ENCODE measurements at places on chromosomes 2 and 18.

DNA sequence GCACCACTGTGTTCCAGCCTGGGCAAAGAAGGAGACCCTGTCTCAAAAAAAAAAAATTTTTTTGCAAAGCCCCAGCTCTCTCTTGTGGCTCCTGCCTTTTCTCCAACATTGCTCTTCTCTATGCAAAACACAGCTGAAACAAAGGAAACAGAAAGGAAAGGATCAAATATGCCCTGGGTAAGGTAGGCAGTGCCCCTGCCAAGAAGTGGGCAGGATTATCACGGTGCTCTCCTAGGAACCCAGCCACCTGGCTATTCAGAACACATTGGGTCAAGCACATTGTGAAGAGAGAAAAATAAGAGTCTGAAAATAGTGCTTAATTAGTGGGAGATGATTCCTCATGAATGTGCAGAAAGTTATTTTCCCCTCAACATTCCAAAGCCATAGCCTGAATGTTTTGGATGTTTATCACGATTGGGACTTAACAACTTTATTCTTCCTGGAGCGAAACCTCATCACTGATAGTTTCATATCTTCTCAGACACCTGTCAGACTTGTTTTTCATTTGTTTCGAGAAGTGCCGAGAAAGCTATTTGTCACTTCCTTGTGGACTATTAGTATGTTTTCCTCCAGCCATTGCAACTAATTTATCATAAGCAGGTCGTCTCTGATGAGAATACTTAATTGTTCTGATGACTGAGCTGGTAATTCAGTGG, 42.7 kb upstream of the RPL31 start:
- no peak for DNase-seq

- DNase-seq: no peak
These were observed 45.9 kb upstream of the ASB1 start for GRCh38 chr2:238380785-238381184.

GRCh38 chr18:59033359-59033758, 106.3 kb upstream of the SEC11C start:
- no peak for DNase-seq

DNA sequence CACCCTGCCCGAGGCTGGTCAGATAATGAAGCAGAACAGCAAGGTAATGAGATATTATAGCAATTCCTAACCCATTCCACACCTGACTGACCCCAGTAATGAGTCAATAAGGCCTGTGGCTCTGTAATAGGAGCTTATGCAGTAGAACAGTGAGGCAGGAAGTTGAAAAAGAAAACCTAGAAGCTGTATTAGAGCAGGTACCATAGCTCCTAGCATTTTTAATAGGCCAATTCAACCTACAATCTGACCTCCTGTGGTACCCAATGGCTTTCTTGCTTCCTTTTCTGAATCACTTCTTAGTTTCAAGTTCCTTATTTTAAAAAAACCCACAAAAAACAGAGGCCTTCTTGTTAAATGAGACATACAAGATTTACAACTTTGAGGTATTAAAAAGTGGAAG, 43.6 kb upstream of the MAP2 start:
- DNase-seq: no peak

DNA sequence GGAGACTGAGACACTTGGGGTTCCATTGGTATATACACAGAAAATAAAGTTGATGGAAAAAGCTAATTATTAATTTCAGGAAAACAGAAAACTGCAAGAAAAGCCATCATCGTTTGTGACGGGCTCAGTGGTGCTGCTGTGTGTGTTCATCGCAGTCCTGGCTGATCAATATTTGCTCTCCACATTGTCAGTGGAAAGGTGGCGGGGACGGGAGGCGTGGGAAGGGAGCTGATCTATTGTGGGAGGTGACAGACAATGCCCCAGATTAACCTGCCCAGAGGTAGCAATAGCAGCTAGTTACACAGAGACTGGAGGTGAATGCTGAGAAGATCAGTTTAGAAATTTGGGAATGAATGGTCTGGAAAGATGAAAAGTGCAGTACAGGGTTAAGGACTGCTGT, 50.0 kb upstream of the CTDP1 start:
- no peak for DNase-seq

GRCh38 chr2:195898505-195899191, 170.0 kb downstream of the DNAH7 start:
- DNase-seq: no peak

- DNase-seq: no peak
These were observed 198.1 kb upstream of the SLC39A10 start for GRCh38 chr2:195458936-195459335.

Measured in stimulated activated CD4-positive, alpha-beta T cell treated with anti-CD3 and anti-CD28 coated beads, Interleukin-15, amount 100 ng/mL, for 24 hours (primary cell).